B cell (primary cell): ENCODE measurements at places on chromosomes 13 and 19. TPM values are rescaled to one million over a fixed set of nuclear protein-coding genes. Genes with fewer than 3 reads are reported as not detected.

KIRREL2 gene
- not detected in 2 replicates for total RNA-seq

DNA sequence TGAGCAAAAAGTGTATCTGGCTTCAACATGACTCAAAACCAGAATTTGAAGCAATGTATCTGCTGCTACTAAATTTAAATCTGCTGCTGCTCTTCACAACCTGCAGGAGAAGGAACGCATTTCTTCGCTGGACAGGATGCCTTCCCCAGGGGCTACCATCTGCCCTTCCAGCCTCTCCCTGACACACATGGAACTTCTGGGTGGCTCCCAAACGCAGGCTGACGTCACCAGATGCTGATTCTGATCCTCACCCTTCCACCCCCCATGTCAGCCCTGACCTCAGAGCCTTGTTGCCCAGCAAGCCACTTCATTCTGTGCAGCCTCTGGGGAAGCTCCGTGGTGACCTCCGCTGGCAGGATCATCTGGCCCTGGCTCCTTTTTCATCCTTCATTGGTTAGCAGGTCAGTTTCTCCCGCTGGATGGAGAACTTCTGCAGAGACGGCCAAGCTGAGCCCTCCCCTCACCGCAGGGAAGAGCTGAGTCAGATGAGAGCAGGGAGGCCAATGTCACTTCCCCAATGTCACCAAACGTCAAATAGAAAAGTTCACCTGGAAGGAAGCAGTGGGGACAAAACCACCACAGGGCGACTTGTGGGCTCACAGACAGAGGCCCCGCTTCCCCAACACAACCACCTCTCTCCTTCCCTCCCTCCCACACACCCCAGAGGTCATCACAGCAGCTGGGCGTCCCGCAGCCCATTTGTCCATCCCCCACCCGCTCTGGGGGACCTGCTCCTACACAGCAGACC lies 14.0 kb upstream of the RAB20 start:
- DNase-seq = peak; percentile 54

GRCh38 chr13:50449465-50449864 lies 394.0 kb downstream of the DLEU7 start:
- DNase-seq = no peak

- no peak for DNase-seq
Observed at GRCh38 chr13:39597838-39598237, 5.2 kb downstream of the LHFPL6 start.

CCDC70 gene
- total RNA-seq = not detected in 2 replicates

GRCh38 chr13:60348097-60348496 lies 48.9 kb upstream of the TDRD3 start:
- no peak for DNase-seq

DNA sequence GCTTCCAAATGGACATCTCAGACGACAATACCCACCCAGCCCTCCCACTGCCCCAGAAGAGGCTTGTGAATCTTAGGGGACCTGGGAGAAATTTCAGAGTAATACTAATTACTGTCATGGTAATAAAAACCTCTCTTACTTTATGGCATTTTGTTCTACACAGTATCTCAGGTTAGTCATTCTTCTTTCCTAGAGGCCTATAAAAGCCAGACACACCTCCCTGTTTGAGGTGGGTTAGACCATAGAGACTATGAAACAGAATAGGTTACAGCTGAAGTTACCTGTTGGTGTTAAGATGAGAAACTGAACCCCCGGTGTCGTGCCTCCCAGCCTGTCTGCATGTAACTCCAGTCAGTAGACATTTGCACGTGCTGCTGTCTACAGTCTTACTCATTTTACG lies 113.9 kb downstream of the SLC7A1 start:
- no peak for DNase-seq

GRCh38 chr19:48154003-48154402 lies 16.1 kb downstream of the LIG1 start:
- DNase-seq = no peak

- no peak for DNase-seq
Observed at GRCh38 chr13:95552539-95553441, at the start of gene CLDN10. CLDN10 (plus strand) TSS chr13:95552720; CDS start chr13:95552754, 34 bp downstream.

DNA sequence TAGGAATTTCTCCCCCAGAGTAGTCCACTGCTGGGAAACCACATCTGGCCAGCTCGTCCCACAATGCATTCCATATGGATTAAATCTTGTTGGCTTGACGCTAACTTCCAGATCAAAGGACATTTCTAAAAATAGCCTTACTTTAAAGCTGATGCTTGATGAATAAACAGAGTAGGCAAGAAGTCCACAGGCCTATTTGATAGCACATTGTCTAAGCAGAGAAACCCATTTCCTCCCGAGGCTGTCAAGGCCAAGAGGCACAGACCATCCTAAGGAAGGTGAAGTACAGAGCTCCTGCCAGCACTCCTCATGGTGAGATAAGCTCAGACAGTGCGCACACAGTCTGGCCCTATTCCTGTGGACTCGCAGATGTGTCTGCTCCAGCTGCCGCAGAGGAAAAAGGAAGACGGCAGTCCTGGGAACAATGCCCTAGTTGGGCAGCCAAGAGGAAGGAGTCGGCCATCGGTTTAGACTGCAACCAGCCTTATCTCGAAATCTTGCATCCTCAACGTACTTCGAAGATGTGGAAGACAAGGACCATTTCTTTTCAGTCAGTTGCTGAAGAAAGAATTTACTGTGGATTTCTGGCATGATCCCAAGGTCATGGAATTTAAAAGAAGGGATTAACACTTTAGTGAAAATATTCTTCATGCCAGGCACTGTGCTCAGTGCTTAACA lies 156.8 kb downstream of the RGCC start:
- no peak for DNase-seq

- DNase-seq = no peak
Observed at GRCh38 chr13:87536499-87536898, 134.7 kb upstream of the SLITRK5 start.

IGLON5 gene
- total RNA-seq = not detected in 2 replicates

GRCh38 chr19:54010474-54010873 lies 19.0 kb downstream of the CACNG6 start:
- DNase-seq = no peak

DNA sequence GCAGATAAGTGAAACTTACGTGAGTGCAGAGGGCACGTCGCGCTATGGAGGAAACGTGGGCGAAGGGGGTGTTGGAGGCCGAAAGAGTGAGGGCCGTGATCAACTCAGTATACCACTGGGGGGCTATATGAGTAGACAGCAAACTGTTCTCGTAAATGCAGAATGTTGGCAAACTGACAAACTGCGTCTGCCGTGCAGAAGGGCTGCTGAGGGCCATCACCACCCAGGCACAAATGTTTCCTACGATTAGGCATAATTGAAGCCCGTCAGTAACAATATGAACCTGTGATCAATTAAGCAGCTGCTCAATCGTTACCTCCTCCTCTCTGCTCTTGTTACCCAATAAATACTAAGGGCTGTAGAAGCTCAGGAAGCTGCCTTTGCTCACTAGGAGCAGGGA lies 17.3 kb upstream of the MADCAM1 start:
- no peak for DNase-seq
